Stimulated activated CD4-positive, alpha-beta T cell treated with anti-CD3 and anti-CD28 coated beads, Interleukin-12 subunit alpha, Interleukin-12 subunit beta, amount 100 ng/mL, for 4 hours (primary cell): ENCODE measurements at places on chromosomes 13 and 19.

GRCh38 chr13:59790626-59791025 lies 373.1 kb downstream of the DIAPH3 start:
- DNase-seq, result no peak

- DNase-seq, result no peak
Observed at GRCh38 chr13:44573790-44574465, 2.2 kb downstream of the TSC22D1 start.

GRCh38 chr13:40559915-40560314 lies 106.5 kb downstream of the FOXO1 start:
- no peak for DNase-seq

- peak; percentile 77 for DNase-seq
Observed at GRCh38 chr19:18251587-18252369, 22.5 kb downstream of the IQCN start.

GRCh38 chr19:10826231-10826630 lies 9.8 kb downstream of the TMED1 start:
- no peak for DNase-seq

GRCh38 chr13:27960362-27961226 lies 8.5 kb downstream of the CDX2 start:
- no peak for DNase-seq

DNA sequence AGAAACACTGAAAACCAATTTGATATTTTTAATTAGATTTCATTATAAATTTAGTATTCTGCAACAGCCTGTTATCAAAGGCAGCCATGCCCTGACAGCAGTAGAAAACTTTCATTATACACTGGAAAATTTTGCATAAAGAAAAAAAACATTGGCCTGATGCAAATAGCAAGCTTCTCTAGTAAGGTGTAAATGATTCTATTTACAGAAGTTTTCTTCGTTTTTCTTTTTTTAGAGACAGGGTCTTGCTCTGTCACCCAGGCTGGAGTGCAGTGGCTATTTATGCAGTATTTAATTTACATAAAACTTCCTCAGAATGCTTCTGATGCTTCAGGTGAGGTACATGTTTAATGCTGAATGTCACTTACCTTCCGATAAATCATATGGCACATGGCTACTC lies 67.0 kb downstream of the ABCC4 start:
- DNase-seq, result no peak

DNA sequence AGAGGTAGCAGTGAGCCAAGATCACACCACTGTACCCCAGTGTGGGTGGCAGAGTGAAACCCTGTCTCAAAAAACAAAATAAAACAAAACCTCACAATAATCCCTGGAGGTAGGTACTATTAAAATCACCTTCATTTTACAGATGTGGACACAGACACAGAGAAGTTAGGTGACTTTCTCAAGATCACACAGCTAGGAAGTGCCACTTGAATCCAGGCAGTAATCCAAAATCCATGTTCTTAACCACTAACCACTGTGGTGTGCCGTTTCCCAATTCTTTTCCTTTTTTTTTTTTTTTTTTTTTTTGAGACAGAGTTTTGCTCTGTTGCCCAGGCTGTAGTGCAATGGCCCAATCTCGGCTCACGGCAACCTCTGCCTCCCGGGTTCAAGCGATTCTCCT lies 9.0 kb downstream of the PPP1R14A start:
- no peak for DNase-seq

GRCh38 chr19:9903336-9903735 lies 33.0 kb downstream of the OLFM2 start:
- DNase-seq, result no peak

- no peak for DNase-seq
Observed at GRCh38 chr19:3899531-3900294, 19.2 kb downstream of the ATCAY start.

DNA sequence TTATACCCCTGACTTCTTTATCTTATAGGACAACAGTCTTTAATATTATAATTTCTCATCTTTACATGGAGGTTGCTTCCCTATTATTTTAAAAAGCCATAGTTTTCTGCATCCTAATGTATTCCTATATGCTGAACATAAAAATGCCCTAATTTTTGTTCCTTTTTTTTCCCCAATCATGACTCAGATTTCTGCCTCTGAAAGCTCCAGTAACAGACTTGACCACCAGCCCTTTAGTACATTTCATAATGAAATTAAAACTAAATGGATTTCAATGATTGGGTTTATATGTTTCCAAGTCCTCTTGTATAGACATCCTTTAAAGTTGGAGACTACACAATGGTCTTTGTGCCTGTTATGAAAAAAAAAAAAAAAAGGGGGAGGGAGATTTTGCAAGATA lies 712.5 kb downstream of the DIAPH3 start:
- no peak for DNase-seq

- DNase-seq, result no peak
Observed at GRCh38 chr13:60135344-60135743, 28.4 kb downstream of the DIAPH3 start.

DNA sequence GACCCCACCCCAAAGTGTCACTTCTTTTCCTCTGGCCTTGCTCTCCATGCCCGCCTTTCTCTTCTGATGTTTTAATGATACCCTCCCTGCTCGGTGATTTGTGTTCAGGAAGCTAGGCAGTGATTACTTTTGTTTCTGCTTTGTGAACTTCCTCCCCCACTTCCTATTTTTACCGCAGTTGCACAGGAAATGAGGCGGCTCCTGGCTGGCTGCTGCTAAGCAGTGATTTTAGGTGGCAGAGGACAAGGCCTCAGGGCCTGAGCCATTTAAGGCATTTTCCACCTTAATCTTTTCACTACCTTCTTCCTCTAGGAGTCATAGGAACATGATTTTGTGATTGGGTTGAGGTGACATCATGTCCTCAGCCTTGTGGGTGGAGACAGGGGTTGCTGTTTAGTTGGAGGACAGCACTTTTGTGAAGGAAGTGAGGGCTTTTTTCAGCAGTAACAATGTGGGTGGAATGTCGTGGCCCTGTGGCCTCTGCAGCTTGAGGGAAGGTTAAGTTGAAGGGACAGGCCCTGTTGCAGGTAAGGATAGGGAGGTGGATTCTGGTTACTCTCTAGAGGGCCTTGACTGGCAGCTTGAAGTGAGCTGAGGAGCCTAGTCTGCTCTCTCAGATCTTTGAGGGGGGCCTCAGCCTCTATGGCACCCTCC lies 15.7 kb downstream of the GARRE1 start:
- DNase-seq, result peak; percentile 38

GRCh38 chr13:44667943-44668342 lies 91.8 kb upstream of the TSC22D1 start:
- DNase-seq, result no peak

- DNase-seq, result no peak
Observed at GRCh38 chr19:15235781-15236180, 3.5 kb upstream of the EPHX3 start.

DNA sequence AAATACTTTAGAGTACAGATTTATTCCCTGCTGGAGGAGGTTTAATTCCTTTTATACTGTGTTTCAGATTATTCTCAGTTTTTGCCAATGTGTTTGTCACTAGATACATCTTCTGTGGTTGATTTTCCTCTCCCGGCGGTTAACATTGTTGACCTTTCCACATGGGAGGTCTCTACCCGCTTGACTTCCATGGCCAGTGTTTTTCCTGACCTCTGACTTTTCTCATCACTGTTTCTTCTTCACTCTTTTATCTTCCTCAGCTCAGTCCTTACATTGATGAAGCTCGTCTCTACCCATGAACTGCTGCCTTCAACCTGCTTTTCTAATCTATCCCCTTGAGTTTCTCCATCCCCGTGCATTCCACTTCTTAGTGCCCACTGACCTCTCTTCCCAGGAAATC lies 517.4 kb downstream of the GPC6 start:
- DNase-seq, result no peak

DNA sequence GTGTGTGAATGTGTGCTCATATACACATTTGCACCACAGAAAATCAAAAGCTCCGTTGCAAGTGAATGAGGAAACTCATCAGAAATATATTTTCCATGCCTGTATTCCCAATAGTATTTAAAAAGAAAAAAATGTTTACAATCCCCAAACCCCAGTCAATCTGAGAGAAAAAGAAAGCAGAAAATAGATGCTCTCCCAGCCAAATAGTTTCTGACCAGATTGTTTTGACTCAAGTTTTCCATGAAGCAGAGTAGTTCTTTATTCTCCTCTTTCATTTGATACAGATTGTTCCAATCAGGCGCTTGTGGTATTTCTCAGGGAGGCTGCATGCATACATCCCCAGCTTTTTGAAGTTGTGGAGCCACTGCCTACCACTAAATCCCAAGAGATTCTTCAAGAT lies 110.6 kb downstream of the STARD13 start:
- no peak for DNase-seq

GRCh38 chr13:95235974-95236373 lies 65.3 kb downstream of the ABCC4 start:
- no peak for DNase-seq

- no peak for DNase-seq
Observed at GRCh38 chr13:20497006-20497775, 28.5 kb downstream of the CRYL1 start.

- no peak for DNase-seq
Observed at GRCh38 chr13:30128095-30128494, 179.3 kb downstream of the KATNAL1 start.

GRCh38 chr13:48437371-48437770 lies 24.5 kb upstream of the LPAR6 start:
- DNase-seq, result no peak

GRCh38 chr13:38042771-38043170 lies 173.2 kb upstream of the TRPC4 start:
- no peak for DNase-seq

DNA sequence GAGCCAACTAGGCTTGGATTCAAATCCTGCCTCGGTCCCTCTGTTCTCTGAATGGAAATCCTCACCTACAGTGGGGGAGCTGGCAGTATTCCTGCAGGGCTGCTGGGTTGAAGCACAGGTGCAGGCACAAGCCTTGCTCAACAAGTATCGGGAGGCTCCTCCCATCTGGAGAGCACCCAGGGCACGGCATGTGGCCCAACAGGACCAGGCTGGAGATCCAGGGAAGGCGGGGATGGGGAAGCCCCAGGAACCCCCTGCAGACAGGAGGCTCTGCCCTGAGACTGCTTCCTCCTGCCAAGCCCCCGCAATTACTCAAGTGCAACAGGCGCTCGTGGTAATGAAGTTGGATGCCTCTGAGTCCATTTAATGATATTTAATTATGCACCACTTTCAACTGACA lies 128.0 kb upstream of the VSTM2B start:
- DNase-seq, result no peak

DNA sequence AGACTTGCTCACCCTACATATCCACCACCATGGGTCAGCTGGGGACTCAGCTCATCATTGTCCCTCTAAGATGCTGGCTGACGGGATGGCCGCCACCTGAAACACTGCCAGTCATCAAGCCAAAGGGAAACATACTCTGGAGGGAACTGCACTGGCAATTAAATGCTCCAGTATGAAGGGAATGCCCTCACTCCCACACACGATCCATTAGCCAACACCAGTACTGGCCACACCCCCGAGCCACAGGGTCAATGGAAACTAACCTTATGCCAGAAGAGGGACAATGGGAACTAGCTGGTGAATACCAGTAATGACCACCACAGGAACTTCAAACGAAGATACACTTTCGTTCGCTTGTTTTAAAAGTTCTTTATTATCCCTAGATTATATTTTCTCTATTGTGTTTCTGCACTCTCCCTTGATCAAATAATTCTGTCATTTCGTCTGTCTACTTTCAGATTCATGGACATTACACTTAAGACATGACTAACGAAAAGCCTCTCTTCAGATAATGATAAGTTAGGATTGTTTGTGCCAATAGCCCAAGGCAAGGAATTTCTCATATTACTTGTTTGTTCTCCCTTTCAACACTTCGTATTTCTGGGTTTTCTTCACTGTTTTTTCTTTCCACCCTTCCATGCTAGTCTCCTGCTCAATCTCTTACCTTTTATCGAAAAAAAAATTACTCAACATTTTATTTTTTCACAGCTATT lies 1.7 kb upstream of the ZNF507 start:
- DNase-seq, result no peak

DNA sequence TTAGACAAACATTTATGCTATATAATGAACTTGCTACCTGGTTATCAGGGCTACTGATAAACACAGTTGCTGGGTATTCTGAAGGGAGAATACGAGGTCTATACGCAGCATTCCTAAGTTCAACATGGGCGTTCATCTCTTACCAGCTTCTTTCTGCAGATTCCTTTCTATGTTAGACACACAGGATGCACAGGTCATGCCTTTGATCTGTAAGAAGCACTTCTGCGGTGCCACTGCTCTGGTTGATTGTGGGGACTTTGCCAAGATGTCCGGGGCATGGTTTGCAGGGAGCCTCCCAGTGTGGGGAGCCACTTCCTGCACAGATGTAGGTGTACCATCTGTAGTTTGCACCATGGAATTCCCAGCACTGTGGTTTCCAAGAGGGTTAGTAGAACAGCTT lies 40.9 kb downstream of the ATP7B start:
- DNase-seq, result no peak

GRCh38 chr13:44932850-44933251 lies 56.4 kb downstream of the NUFIP1 start:
- no peak for DNase-seq

GRCh38 chr19:6970443-6970842 lies 50.8 kb downstream of the MBD3L2B start:
- no peak for DNase-seq

- DNase-seq, result no peak
Observed at GRCh38 chr13:111460548-111461444, 140.4 kb downstream of the TEX29 start.

DNA sequence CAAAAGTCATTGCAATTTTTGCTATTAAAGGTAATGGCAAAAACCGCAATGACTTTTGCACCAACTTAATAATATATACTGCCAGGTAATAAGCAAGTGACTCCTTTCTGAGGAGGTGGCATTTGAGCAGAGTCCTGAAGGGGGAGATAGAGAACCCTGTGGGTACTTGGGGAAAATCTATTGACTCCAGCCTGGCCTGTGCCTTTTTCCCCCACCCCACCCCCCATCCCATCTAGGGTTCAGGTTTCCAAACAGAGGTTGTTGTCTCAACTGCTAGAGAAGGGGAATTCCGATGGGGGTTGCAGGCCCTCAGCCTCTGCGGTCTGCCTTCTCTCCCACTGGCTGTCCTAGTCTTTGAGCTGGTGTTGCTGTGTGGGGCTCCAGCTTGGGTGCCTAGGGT lies 11.5 kb downstream of the S1PR2 start:
- no peak for DNase-seq

- no peak for DNase-seq
Observed at GRCh38 chr13:39406688-39407087, 196.3 kb downstream of the LHFPL6 start.

GRCh38 chr13:60572003-60572798 lies 175.2 kb downstream of the TDRD3 start:
- DNase-seq, result no peak

GRCh38 chr13:74641586-74641985 lies 507.4 kb upstream of the KLF12 start:
- no peak for DNase-seq

GRCh38 chr13:24606486-24607170 lies 73.6 kb upstream of the ATP12A start:
- no peak for DNase-seq

DNA sequence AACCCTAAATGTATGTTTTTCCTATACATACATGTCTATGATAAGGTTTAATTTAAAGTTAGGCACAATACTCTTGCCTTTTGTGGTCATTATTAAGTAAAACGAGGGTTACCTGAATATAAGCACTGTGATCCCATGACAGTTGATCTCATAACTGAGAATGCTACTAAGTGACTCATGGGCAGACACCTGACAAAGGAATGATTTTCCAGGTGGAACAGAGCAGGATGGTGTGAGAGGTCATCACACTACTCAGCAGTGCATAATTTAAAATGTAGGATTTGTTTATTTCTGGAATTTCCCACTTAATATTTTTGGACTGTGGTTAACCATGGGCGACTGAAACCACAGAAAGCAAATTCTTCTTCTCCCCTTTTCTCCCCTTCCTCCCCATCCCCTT lies 178.9 kb downstream of the UGGT2 start:
- no peak for DNase-seq

GRCh38 chr13:99969453-99969918 lies 2.1 kb downstream of the ZIC5 start:
- DNase-seq, result no peak
